ENCODE measurements at places on chromosomes 4 and X.

- no peak for DNase-seq
These were observed 826.0 kb downstream of the RAB28 start for GRCh38 chr4:12658146-12658545.

DNA sequence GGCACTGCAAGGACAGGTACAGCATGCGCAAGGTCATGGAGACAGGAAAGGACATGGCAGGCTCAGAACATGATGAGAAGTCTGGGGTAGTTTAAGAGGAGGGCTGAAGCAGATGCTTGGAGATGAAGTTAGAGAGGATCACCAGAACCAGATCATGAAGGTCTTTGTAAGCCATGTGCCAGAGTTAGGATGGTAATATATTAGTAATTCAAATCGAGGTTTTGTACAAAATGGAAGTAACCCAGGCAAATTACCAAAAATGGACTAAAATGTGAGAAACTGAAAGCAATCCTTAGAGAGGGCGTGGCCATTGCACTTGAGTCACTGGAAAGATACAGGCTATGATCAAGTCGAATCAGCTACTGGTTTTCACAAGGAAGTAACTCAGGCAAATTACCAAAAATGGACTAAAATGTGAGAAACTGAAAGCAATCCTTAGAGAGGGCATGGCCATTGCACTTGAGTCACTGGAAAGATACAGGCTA is 13.5 kb downstream of the RXFP1 start:
- no peak for DNase-seq

DNA sequence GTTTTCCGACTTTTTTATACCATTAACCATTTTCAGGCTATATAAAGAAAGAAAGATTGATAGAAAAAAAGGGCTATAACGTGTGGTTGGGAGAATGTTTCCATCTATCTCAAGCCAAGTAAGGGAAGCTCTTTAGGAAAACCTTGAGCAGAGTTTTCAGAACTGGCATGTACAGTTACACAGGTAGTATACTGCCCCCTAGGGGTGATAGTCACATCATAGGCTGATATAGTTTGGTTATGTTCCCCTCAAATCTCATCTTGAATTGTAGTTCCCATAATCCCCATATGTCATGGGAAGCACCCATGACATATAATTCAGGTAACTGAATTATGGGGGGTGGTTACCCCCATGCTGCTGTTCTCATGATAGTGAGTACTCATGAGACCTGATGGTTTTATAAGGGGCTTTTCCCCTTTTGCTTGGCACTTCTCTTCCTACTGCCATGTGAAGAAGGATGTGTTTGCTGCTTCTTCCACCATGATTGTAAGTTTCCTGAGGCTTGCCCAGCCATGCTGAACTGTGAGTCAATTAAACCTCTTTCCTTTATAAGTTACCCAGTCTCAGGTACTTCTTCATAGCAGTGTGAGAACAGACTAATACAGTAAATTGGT is 186.8 kb downstream of the TMA16 start:
- peak; percentile 43 for DNase-seq

GRCh38 chr4:123813901-123814300 is 417.3 kb downstream of the SPRY1 start:
- no peak for DNase-seq

DNA sequence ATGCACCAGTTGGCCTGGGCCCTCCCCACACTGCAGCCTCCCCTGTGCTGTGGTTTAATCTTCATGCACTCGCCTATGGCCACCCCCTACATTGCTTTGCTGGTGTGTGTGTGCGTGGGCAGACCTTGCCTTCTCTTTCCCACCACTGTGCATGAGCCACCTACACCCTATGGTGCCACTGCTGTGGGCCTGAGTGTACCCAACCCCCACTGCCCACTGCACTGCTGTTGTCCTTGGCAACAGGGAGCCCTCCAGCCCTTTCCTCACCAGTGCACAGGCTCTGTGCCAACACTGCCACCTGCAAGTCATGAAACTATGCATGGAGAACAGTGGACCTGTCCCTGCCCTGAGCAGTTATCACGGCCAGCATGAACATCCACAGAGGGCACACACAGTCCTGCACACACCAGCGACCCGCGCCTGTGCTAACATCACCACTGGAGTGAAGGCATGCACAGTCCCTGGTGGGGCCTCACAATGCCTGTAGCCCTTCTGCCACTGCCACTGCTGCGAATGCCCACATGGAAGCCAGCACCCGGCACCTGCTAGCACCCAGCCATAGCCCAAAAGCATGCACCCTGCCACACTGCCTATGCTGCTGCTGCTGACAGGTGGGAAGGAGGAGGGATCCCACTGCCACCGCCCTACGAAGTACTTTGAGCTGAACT is 237.8 kb upstream of the ARSJ start:
- no peak for DNase-seq

- DNase-seq, result no peak
These were observed 220.2 kb upstream of the UGT8 start for GRCh38 chr4:114378305-114378903.

Data from HAP-1 (cell line).